ENCODE measurements at places on chromosomes 11 and 22.

GRCh38 chr11:78031629-78032028 lies 8.6 kb upstream of the KCTD14 start:
- no peak for DNase-seq

DNA sequence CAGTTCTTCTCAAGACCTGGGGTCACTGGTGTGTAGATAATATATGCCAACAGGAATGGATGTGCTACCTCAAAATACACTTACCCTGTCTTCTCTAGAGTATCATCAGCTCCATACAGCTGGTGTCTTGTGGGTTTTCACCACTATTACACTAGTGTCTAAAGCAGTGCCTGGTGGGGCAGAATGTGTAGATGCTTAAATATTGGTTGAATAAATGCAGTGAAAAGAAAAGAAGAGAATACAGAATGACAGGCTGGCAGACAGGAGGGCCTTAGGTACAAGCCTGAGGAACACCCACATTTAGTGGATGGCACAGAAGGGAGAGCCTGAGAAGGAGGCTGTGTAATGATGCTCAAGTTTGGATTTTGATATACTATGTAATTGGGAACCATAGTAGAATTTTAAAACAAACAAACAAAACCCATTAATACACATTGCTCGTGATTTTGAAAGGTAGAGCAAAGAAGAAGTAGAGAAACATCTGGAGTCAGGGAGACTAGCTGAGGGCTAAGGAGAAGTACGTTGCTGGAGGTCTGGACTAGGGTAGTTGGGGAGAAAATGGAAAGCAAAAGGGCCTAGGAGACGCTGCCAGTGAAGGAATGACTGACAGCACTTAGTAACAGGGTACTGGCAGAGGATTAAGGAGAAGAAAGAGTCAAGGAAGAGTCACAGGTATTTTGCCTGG lies 20.5 kb upstream of the RAG2 start:
- DNase-seq, result no peak

GRCh38 chr22:26711205-26711963 lies 54.0 kb downstream of the MIAT start:
- no peak for DNase-seq

- DNase-seq, result no peak
These were observed 37.4 kb upstream of the NCR3LG1 start for GRCh38 chr11:17314232-17314547.

DNA sequence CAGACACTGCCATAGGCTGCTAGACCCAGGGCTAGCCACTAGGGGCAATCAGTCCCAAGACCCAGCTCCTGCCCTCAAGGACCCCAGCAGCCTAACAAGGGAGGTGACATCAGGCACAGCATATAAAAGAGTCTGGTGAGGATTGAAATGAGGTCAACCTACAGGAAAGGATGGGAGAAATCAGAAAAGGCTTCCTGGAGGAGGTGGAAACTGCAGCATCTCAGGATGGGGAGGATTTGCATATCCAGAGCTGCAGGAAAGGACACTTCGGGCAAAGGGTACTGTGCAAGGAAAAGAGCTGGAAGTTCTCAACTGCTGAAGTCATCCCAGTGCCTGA lies 2.9 kb upstream of the ARFGAP2 start:
- peak; percentile 88 for DNase-seq

- DNase-seq, result no peak
These were observed 459.5 kb upstream of the CNTN5 start for GRCh38 chr11:98561252-98561651.

GRCh38 chr11:313787-314553 lies at the start of gene IFITM1:
IFITM1 (plus strand) TSS chr11:314040; CDS start chr11:314171, 131 bp downstream.
- peak; percentile 89 for DNase-seq

GRCh38 chr22:24727218-24727851 lies 47.2 kb downstream of the PIWIL3 start:
- DNase-seq, result no peak

DNA sequence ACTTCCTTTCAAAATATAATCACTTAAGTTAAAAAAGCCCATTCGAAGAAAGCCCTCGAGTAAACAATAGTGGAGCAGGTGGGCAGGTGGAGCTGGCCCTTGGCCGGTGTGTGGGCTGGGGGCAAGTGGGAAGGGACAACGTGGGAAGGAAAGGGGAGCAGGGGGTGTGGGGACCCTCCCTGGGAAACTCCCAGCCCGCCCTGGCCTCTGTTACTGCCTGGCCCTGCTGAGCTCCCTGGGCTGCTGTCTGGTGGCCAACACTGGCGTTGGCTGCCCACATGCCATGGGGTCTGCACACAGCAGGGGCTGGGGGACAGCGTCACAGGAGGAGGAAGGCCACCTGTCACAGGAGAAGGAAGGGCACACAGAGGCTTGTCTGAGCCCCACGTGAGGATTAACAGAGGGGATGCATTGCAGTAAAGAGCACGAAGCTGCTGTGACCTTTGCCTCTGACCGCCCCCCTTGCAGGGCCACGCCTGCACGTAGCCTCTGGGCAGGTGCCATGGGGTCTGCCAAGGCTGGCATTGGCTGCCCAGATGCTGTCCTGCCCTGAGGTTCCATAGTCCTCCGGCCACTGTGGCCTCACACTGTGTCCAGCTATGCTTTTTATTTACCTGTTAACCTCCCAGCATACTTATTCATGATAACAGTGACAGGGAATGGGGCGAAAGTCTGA lies 36.2 kb upstream of the CCDC188 start:
- no peak for DNase-seq

DNA sequence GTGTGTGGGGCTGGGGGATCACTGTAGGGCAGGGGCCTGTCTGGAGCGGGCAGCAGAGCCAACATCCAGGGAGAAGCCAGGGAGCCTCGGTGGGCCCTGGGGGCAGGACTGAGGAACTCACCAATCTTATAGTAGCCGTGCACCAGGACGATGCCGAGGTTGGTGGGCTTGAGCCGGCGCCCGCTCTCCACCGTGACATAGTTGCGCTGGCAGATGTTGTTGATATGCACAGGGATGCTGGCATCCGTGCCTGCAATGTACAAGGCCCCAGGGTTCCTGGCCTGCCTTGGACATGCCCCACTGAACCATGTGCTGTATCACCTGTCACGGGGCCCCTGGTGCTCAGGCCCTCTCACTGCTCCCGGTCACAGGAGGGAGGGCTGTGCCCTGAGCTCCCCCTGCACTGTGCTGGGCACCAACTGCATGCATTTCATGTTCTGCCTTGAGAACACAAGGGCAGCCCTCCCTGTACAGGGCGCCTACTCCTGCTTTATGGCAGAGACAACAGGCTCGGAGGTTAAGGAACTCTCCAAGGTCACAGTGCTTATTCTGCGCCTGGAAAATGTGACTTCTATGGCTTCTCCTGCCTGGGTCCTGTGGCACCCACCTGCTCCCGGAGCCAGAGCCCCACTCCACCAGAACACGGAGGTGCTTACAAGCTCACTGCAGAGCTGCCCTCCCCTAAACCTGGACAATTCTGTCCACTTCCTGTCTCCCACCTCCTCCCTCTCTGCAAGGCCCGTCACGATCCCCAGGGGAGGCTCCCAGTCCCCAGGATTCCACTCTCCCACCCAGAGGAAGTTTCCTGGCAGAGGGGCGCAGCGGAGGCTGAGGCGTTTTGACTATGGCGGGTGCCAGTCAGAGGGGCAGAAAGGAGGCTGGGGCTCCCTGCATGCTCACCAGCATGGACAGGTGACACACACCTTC lies 7.8 kb upstream of the PPM1F start:
- DNase-seq, result no peak

DNA sequence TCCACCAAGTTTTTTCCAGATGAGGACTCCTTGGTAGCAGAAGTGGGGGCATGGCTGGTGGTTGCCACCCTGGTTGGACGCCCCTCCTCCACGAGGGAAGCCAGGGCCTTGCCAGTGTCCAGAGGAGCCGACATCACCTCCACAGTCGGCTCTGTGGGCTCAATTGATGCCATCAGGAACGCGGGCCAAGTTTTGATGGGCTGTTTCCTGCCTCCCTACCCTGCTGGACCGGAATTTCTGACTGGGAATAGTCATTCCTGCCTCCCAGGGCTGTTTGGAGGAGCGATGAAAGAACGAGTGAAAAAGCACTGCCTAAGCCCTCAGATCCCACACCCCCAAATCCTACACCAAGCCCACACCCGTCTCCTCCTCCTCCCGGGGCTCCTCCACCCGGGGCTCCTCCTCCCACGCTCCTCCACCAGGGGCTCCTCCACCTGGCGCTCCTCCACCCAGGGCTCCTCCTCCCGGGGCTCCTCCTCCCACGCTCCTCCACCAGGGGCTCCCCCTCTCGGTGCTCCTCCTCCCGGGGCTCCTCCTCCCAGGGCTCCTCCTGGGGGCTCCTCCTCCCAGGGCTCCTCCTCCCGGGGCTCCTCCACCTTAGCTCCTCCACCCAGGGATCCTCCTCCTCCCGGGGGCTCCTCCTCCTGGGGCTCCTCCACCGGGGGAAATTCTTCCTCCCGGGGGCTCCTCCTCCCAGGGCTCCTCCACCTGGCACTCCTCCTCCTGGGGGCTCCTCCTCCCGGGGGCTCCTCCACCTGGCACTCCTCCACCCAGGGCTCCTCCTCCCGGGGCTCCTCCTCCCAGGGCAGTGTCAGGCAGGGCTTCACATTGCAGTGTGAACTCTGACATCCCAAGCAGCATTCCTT lies 10.0 kb upstream of the PRR5 start:
- DNase-seq, result peak; percentile 80

DNA sequence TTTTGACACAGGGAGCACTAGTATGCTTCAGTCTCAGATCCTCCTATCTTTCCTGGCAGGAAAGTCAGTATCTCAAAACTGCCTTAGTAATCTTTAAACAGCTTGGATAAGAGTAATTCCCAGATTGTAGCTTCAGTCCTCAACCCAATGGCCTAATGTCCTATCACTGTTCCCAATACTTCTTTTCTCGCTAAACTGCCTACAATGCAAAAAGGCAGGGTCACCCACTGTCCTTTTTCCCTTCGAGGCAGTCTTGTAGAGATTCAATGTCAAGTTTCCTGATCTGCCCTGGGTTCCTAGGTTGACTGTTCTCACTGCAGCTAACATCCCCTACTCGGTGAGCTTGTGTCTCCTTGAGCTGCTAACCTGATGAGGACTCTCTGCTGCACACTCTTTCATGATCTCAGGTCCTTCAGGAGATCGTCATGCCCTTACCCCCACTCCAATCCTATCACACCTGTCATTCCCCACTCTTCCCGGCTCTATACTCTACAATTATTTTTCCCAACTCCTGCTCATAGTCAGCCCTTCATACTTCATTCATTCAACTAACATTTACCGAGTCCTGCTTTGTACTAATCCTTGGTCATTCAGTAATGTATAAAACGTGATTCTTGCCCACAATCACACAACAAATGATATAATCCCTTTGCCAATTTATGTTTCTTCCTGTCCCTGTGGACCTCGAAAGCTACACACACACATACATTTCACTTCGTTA lies 904 bp downstream of the C2CD3 start:
- peak; percentile 25 for DNase-seq

DNA sequence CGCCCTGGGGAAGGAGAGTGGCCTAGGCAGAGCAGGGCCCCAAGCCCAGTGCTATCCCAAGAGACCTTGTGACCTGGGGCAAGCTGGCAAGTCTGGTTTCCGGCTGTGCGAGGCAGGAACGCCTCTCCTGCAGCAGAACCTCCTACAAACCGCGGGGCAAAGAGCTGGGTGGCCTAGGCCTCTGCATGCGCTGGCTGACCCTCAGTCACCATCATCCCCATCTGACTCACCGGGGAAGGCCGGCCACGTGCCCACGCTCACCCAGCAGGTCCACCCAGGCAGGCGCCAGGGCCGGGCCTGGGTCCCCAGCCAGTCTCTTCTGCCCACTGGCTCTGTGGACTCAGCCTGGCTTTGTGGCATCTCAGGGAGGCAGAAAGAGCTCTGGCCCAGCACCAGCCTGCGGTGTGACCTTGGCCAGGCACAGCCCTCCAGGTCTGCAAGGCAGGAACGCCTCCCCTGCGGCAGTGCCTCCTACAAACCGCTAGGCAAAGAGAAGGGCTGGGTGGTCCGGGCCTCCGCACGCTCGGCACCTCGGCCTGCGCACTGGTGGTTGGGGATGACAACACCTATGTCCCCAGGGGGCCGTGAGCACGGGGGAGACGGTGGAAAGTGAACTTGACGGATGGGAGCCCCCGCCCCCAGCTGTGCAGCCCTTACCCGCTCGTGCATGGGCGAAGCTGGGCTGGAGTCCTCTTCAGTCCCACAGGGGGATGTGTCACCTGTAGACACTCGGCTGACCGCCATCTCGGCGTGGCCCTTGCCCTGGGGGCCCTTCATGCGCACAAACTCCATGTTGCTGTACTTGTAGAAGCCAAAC lies 38.2 kb downstream of the KIAA0930 start:
- no peak for DNase-seq

DNA sequence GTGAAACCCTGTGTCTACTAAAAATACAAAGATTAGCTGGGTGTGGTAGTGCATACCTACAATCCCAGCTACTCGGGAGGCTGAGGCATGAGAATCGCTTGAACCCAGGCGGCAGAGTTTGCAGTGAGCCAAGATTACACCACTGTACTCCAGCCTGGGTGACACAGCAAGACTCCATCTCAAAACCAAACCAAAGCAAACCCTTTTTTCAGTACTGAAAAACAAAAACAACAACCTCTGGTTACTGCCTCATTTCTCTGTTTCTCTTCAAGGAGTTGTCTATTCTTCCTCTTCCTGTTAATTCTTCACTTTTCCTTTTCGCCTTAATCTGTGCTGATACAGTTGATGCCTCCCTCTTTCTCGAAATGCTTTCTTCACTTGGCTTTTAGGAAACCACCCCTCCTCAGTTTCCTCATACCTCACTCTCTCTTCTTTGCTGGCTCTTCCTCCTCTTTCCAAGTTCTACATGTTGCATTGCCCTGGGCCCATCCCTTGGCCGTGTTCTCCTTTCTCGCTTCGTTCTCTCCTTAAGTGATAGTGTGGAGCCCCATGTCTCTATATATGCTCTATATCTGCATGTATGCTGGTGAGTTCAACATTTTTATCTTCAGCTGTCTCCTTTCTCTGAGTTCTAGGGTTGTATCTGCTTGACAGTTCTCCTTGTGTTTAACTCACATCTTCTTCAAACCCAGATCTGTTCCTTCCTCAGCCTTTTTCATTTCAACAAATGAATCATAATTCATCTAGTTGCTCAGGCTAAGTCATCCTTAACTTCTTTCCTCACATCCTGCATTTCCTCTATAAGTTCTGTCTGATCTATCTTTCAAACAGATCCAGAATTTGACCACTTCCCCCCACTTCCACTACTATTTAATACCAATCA lies 37.1 kb downstream of the NUCB2 start:
- DNase-seq, result no peak

DNA sequence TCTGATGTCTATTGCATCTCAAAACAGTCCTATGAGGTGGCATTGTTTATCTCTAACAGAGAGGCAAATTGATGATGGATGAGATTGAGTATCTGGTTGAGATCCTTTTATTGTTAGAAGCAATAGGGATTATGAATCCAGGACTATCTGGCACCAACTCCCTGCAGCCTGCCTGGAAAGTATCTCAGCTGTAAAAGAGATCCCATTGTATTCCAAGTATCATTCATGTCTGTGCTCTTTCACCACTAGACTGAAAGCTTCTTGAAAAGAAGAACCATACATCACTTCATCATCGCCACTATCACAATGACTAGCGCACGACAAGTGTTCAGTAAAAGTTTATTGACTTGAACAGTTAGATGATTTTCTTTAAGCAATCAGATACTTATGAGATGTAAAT lies 41.9 kb upstream of the PCF11 start:
- no peak for DNase-seq

DNA sequence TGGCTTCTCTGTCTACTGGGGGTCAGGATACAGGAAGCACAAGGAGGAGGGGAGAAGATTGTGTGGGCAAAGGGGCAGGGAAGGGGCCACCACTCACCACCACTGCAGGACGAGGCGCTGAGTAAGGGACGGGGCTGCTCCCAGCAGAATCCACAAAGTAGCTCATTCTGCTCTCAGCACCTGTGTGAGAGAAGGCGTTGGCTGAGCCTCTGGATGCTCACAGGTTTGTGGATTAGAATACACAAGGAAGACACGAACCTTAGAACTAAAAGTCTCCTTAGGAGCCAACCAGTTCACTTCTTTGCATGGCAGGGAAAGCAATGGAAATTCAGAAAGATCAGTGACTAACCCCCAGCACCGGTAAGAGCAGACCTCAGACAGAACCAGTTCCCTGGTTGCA lies 14.4 kb downstream of the ETS1 start:
- peak; percentile 86 for DNase-seq

Data from mesendoderm (in vitro differentiated cells).